NCI-H524 (cell line): ENCODE measurements at places on chromosomes 2 and 18.
A peak's percentile ranks its signal among the peaks of the same experiment; 100 is the strongest.

GRCh38 chr2:55732854-55733253 lies 39.2 kb upstream of the PNPT1 start:
- DNase-seq: no peak

DNA sequence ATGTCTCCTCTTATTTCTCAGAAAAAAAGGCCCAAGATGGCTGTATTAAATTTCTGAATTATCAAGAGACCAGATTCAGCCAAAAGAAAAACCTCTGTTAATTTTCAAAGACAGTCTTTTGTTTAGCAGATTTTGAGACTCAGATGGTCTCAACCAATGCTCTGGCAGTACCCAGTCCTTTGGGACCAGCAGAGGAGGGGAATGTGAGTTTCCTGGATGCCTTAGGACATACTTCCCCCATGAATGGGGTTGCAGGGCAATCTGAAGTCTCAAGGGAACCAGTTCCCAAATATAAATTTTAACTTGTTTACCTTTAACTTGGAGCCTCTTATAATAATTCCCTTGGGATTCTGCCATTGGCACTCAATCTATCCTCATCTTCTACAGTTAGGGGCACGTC lies 107.8 kb upstream of the ZNF521 start:
- no peak for DNase-seq

- no peak for DNase-seq
Observed at GRCh38 chr2:185835974-185836373, 97.4 kb downstream of the FSIP2 start.

DNA sequence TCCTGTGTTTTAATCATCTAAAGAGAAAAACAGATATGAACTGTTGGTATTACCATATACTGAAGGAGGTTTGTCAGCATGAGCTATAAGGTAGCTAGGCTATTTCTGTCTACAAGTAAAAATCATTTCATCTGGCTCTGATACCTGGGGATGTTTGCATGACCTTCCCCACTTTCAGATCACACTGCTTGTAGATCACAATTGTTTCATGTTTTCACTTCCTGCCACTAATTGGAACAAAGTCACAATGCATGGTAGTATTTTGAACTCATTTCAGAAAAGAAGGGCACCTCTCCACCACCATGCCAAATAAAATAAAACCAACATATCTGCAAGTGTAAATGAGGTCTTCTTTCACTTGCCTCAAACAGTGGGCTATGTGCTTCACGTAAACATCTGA lies 37.8 kb downstream of the NYAP2 start:
- DNase-seq: no peak

GRCh38 chr18:76455003-76455676 lies 39.9 kb downstream of the ZNF516 start:
- no peak for DNase-seq

DNA sequence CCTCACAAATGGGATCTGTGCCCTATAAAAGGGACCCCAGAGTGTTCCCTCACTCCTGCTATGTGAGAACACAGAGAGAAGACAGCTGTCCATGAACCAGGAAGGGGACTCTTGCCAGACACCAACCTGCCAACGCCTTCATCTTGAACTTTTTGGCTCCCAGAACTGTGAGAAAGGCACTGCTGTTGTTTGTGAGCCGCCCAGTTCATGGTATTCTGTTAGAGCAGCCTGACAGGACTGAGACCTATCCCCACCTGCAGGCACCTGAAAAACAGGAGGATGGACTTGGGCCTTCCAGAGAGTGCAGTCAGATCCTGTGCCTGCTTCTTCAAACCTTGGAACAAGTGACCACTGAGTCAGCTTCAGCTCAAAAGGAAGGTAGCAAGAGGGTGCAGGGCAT lies 51.4 kb downstream of the CRACDL start:
- no peak for DNase-seq

DNA sequence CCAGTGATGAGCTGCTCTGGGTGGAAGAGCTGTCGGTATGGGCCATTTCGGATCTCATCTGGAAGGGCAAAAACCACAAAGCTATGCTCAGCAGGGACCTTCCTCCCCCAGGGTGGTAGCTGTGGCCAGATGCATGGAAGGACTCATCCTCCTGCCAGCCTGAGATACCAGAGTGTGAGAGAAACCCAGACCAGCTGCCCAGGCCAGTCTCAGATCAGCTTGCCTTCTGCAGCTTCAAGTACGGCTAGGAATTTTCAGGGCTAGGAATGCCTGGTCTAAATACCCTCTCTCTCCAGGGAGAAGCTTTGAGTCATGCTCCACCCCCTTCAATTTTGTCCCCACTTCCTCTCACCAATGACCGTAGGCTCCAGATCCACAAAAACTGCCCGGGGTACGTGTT lies 1.4 kb upstream of the TUBA4B start:
- no peak for DNase-seq

- DNase-seq: no peak
Observed at GRCh38 chr2:230327418-230328154, 593 bp downstream of the SP140L start.

DNA sequence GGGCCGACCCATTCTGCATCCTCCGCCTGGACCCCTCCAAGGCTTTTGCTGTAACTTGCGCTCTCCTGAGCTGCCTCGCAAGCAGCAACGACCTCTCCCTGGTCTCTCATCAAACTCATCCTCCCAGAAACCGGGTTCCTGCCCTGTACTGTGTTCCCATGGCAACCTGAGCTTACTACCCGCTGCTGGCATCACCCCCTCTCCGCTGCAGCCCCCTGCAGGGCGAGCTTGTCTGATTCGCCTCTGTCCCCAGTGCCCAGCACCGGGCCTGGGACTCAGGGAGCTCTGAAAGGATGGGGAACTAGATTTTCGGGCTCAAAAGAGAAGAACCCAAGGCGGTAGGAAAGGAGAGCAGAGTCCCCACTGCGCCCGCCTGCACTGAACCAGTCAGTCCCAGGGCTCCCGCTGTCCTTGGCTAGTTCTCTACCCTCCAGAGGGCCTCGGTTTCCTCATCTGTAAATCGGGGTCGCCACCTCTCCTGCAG lies 463 bp downstream of the HS1BP3 start:
- peak; percentile 56 for DNase-seq

DNA sequence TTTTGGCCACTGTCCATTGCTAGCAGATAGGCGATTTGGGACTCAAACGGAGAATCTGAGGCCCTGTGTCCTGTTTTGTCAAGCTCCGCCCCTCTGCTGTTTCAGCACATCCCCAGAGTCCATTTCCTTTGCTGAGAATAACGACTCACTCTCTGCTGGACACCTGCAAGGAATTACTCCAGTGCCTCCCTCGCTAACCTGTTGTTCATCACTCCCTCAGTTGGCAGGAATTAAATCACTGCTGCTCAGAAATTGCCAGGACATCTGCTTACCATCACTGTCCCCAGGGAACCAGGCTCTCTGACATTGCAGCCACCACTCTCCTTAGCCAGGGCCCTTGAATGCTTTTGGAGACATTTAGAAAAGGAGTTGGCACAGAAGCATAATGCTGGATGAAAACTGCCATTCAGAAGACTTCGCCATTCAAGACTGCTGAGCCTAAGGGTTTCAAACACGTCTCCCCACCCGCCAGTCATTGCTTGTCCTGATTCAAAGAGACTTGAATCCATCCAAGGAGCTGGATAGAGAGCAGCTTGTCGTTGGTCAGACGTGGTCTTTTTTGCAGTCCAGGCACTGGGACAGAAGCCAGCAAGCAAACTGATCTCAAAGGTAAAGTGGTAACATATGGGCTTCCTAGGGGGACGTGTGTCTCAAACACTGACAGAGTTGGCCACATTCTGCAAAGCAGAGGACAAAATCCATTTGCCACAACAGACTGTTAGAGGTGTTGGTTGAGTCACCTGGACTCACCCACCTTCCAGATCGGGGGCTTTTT lies 155.3 kb downstream of the UXS1 start:
- peak; percentile 81 for DNase-seq

DNA sequence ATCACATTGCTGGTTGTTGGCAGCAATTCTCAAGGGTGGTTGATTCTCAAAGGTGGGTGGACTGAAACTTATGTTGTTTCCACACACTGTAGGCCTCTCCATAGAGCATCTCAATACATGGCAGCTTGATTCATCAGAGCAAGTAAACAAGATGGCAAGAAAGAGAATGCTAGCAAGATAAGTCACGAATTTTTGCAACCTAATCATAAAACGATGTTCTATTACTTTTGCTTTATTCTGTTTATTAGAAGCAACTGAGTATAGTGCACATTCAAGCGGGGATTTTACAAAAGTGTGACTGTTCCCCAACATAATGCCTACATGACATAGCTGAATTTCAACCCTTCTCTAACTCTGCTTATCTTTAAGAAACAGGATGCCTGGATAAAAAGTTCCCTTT lies 136.2 kb downstream of the CCDC178 start:
- DNase-seq: no peak

DNA sequence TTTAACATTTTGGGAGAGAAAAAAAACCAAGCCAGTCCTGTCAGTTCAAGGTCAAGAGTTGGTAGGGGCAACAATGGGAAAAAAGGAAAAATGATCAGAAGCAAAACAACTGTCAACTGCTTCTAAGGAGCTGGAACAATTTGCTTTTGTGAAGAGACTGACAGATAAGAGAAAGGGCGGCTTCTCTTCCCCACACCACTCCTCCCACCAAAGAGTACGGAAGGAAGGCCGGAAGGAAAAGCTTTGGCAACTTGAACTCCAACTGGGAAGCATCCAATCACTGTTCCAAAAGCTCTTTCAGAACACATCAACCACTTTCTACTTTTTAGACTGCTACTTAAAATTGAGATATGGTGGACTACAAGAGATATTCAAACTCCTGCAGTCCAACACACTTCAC lies 57.8 kb upstream of the NFU1 start:
- no peak for DNase-seq

GRCh38 chr2:145599756-145600155 lies 1079.8 kb upstream of the ZEB2 start:
- DNase-seq: no peak

- no peak for DNase-seq
Observed at GRCh38 chr2:62216616-62217015, 20.7 kb downstream of the B3GNT2 start.

- no peak for DNase-seq
Observed at GRCh38 chr2:64501946-64502345, 22.2 kb upstream of the AFTPH start.

GRCh38 chr18:29002747-29003146 lies 825.8 kb upstream of the CDH2 start:
- DNase-seq: no peak

DNA sequence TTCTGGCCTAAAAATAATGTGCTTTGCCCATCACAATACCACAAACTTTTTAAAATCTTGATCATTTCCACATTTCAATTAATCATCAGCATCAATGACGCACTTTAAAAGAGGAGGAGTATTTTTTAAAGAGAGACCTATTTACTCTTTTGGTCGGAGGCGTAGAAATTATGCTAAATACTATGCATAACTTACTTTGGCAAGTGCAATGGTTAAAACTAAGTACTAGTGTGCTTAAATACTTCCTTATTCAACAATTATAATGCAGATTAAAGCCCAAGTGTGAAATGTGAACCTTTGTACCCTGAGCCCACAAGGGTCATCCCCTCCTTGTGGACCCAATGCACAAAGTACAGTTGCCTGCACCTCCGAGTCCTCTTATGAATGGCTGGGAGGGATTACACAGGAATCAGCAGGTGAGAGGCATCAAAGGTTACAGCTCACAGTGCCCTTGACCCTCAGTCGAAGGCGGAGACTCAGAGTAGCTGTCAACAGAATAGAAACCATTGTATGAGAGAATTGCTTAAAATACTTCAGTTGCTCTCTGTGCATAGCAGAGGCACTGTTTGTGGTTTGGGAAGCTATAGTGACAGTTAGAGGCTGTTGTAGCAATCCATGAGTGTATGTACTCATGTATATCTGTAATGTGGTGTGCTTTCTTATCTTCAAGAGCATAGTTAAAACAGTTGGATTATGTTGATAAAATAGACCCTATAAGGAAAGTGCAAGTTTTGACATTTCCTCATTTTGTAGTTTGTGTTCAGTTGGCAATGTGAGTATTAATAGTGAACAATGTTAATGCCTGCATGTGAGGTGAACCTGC lies 151.7 kb upstream of the ITGA4 start:
- DNase-seq: no peak

GRCh38 chr18:1595195-1595594 lies 690.5 kb downstream of the ADCYAP1 start:
- no peak for DNase-seq

- DNase-seq: no peak
Observed at GRCh38 chr2:196403471-196403870, 232.1 kb upstream of the STK17B start.

GRCh38 chr18:63736876-63737275 lies 34.1 kb downstream of the SERPINB11 start:
- no peak for DNase-seq

GRCh38 chr18:24502667-24503523 lies 42.5 kb downstream of the HRH4 start:
- peak; percentile 91 for DNase-seq

DNA sequence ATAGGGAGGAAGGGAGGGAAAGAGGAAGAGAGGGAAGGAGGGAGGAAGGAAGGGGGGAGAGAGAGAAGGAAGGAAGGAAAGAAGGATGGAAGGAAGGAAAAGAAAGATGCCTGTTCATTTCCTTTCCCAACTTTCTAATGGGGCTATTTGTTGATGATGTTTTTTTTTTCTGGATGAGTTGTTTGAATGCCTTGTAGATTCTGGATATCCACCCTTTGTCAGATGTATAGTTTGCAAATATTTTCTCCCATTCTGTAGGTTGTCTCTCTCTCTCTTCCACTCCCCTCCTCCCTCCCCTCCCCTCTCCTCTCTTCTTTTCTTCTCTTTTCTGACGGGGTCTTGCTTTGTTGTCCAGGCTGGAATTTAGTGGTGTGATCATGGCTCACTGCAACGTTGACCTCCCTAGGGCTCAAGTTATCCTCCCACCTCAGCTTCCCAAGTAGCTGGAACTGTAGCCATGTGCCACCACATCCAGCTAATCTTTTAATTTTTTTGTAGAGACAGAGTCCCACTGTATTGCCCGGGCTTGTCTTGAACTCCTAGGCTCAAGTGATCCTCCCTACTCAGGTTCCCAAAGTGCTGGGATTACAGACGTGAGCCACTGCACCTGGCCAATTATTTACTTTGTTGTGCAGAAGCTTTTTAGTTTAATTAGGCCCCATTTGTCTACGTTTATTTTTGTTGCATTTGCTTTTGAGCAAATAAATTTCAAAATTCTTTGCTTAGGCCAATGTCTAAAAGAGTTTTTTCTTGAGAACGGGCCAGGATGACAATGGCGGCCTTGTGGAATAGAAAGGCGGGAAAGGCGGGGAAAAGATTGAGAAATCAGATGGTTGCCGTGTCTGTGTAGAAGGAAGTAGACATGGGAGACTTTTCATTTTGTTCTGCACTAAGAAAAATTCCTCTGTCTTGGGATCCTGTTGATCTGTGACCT lies 57.3 kb upstream of the FAM117B start:
- DNase-seq: peak; percentile 90

DNA sequence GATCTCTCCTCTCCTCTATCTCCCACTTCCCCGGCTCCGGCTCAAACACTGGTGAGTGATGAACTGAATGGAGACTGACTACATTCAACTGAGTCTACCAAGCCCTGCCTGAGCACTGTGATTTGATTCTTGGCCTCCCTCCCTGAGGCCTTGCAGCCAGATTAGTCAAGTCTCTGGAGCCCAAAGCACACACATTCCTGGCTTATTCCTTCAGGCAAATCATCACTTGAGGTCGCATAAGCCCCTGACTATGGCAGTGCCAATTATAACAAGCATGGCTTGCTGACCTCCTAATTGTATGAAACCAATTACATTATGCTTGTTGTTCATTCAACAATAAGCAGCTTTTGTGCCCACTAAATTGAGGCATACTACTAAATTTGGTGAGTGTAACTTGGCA lies 34.6 kb downstream of the EFEMP1 start:
- DNase-seq: no peak

- no peak for DNase-seq
Observed at GRCh38 chr2:54572262-54572635, 116.1 kb downstream of the SPTBN1 start.
